ENCODE measurements at places on chromosomes 16 and 17.

- no peak for DNase-seq
These were observed 21.3 kb downstream of the MIEF2 start for GRCh38 chr17:18281788-18282187.

GRCh38 chr16:22874394-22874793 is 60.4 kb downstream of the HS3ST2 start:
- no peak for DNase-seq

GRCh38 chr16:87860553-87861299 is 8.6 kb downstream of the SLC7A5 start:
- no peak for DNase-seq

- no peak for DNase-seq
These were observed 264.0 kb downstream of the XYLT1 start for GRCh38 chr16:17206712-17207111.

DNA sequence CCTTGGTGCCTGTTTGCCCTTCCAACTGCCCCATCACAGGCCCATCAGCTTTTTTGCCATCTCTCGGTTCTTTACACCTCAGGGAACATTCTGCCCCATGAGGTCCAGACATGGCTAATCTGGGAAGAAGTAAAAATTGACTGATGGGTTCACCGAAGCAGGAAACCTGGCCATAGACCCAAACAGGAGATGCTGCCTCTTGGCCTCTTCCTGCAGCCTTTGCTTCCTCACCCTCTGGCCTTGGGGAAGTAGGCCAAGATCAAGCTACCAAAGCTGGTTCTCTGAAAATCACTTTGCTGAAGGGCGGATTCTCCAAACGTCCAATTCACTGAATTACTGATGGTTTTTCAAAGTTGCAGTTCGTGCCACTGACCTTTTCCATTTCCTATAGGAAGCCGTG is 56.1 kb downstream of the ARSG start:
- DNase-seq, result no peak

- DNase-seq, result no peak
These were observed 2.9 kb upstream of the FOXF1 start for GRCh38 chr16:86507173-86508027.

DNA sequence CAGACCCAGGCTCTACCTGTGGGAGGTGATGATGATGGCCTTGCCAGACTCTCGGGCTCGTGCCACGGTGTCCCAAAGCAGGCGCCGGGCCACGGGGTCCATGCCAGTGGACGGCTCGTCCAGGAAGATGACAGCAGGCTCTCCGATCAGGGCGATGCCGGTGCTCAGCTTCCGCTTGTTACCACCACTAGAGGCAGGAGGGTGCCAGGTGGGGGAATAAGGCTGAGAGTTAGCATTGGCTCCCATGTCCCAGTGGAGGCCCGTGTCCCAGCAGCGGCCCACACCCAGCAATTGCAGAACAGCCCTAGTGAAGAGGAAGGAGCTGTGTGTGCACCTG is 10.3 kb upstream of the RNPS1 start:
- DNase-seq, result no peak

GRCh38 chr17:51479303-51479702 is 219.0 kb downstream of the UTP18 start:
- DNase-seq, result no peak

- no peak for DNase-seq
These were observed 3.2 kb upstream of the KRT10 start for GRCh38 chr17:40825599-40825998.
